Occipital lobe (tissue), 3 donors: ENCODE measurements at places on chromosomes 3 and 15. TPM values are rescaled to one million over a fixed set of nuclear protein-coding genes. Genes with fewer than 3 reads are reported as not detected.

GRCh38 chr15:99437315-99438223 lies 128.2 kb upstream of the MEF2A start:
- DNase-seq: no peak

CBLB gene
- 59.6 TPM for total RNA-seq

UTS2B gene
- total RNA-seq: 1.6 TPM

DNA sequence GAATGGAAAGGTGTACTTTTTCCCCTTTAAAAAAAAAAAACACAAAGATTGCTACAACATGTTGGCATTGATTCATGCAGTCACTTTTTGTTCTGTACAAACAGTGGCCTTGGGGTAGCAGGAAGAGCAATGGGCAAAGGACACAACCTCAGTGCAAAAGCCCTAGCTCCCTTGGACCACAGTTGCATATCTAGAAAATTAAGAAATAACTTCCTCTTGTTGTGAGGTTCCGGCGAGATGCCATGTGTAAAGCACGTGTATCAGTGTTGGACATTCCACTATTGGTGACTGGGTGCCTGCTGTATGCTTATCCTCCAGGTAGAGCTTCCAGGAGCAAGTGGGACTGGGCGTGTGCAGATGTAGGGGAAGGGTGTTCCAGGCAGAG lies 164.5 kb downstream of the THSD4 start:
- no peak for DNase-seq

- no peak for DNase-seq
Measured at GRCh38 chr3:126373146-126373613, 16.0 kb upstream of the KLF15 start.

DNA sequence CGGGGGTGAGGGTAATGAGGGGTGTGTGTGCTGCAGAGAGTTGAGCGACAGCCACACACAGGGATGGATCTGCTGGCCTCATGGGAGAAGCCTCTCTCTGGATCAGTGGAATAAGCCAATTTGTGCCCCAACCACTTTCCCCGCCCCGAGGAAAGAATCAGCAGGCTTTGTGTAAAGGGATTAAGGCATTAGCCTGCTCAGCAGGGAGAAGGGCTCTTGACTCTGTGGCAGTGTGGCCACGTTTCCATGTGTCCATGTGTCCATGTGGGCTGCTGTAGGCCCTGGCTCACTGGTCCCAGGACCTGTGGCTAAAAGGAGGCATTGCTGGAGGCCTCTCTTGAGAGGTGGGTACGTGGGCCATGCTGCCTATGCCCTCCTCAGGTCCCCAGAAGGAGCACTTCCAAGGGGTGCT lies 104.7 kb downstream of the HMG20A start:
- no peak for DNase-seq
